ENCODE measurements at places on chromosomes 7 and 10. TPM values are rescaled to one million over a fixed set of nuclear protein-coding genes. Genes with fewer than 3 reads are reported as not detected.

GRCh38 chr7:101910991-101911799 lies 93.8 kb downstream of the CUX1 start:
- H3K36me3 ChIP-seq: no peaks in the 10 kb centered on the region
- no peaks in the 10 kb centered on the region for H3K4me1 ChIP-seq
- no peak overlapping the region for H3K4me3 ChIP-seq
- H3K27ac ChIP-seq: no peak overlapping the region

GRCh38 chr7:96949766-96950165 lies 55.6 kb upstream of the DLX6 start:
- H3K27ac ChIP-seq: no peak overlapping the region
- DNase-seq: no peak
- H3K36me3 ChIP-seq: no peaks in the 10 kb centered on the region
- H3K4me1 ChIP-seq: no peaks in the 10 kb centered on the region
- H3K27me3 ChIP-seq: no peaks in the 10 kb centered on the region
- no peak overlapping the region for H3K4me3 ChIP-seq

BTBD16 gene
- 0.43 TPM for total RNA-seq

ATRNL1 gene
- 3.4 TPM for total RNA-seq

DNA sequence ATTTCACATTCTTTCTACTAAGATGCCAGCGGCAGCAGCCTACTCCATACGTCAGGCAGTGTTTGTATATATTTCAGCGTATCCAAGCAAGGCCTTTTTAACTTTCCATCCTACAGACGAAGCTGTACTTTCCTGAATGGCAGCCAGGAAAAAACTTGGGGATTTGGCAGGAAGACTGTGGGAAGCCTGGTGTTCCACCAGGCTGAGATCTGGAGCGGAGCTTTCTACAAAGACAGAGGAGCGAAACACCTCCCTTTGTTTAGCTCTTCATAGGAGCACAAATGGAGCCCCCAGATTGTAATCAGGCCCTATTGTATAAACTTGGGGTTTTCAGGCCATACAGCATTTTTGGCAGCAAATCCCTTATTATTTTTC lies 143.8 kb downstream of the TES start:
- H3K27me3 ChIP-seq: no peaks in the 10 kb centered on the region
- H3K4me1 ChIP-seq: peaks cover 25% of the 10 kb centered on the region
- H3K4me3 ChIP-seq: no peak overlapping the region
- no peaks in the 10 kb centered on the region for H3K36me3 ChIP-seq

- H3K4me1 ChIP-seq: no peaks in the 10 kb centered on the region
- no peak overlapping the region for H3K27ac ChIP-seq
- H3K36me3 ChIP-seq: no peaks in the 10 kb centered on the region
- no peak for DNase-seq
Observed at GRCh38 chr7:8201846-8202441, 60.0 kb downstream of the ICA1 start.

GPR141 gene
- total RNA-seq: not detected

ZCWPW1 gene
- total RNA-seq: 1.6 TPM

GRCh38 chr10:59560990-59561389 lies 148.7 kb downstream of the SLC16A9 start:
- H3K27ac ChIP-seq: no peak overlapping the region
- H3K4me1 ChIP-seq: no peaks in the 10 kb centered on the region
- no peaks in the 10 kb centered on the region for H3K27me3 ChIP-seq
- DNase-seq: no peak

- no peak overlapping the region for H3K4me3 ChIP-seq
- H3K27me3 ChIP-seq: no peaks in the 10 kb centered on the region
- H3K4me1 ChIP-seq: peaks cover 4% of the 10 kb centered on the region
- no peak overlapping the region for H3K27ac ChIP-seq
- no peaks in the 10 kb centered on the region for H3K36me3 ChIP-seq
Observed at GRCh38 chr10:69472544-69472943, 21.3 kb downstream of the TSPAN15 start.

Measured in pancreas (tissue), 10 donors.